ENCODE measurements at places on chromosomes 11 and 22.

GRCh38 chr11:103624708-103625623 lies 411.5 kb upstream of the DDI1 start:
- DNase-seq = no peak

DNA sequence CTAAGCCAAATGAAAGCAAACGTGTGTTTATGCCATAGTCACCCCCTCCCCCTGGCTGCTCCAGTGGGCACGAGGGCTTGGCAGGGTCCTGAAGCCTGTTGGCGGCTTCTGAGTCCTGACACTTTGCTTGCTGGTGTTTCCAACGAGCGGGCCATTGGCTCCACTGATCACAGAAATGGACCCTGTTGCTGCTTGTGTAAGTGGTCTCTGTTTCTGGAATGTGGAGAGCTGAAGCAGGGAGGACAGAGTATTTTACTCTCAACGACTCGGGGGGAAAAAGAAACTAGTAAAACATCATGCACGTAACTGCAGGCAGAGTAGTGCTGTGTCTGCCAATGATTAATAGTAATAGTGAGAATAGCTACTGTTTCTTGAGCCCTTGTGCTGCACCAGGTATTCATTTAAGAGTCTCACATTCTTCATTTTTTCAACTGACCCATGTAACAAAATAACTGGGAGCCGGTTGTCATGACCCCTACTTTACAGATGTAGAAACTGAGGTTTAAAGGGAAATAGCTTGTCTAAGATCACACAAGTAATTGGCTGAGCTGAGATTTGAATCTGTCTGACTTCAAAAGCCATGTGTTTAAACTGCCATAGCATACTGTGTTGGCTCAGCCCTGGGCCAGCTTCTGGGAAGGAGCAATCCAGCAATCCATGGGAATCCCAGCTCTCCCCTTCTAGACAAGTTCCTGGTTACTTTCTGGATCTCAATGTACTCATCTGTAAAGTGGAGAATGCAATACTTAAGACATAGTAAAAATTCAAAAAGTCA lies 526.7 kb downstream of the INSC start:
- no peak for DNase-seq

- DNase-seq = no peak
Observed at GRCh38 chr11:115334932-115335788, 169.1 kb downstream of the CADM1 start.

GRCh38 chr11:123080015-123080414 lies 18.1 kb upstream of the HSPA8 start:
- no peak for DNase-seq

DNA sequence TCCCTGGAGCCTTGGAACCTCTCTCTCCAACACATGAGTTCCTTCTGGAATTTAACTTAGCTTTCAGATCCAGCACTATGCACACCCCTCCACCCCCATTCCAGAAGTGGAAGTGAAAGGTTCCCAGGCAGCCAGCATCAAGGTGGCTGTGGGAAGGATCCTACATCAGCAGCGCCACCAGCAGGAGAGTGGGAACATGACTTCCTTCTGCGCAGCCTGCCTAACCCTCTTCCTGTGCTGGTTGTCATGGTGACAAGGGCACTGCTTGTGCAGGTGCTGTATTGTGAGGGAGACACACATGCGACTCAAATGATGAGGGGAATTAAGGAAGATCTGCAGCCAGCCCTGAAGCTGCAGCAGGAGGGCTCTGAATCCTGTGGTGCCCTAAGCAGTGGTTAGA lies 904.5 kb upstream of the API5 start:
- no peak for DNase-seq

DNA sequence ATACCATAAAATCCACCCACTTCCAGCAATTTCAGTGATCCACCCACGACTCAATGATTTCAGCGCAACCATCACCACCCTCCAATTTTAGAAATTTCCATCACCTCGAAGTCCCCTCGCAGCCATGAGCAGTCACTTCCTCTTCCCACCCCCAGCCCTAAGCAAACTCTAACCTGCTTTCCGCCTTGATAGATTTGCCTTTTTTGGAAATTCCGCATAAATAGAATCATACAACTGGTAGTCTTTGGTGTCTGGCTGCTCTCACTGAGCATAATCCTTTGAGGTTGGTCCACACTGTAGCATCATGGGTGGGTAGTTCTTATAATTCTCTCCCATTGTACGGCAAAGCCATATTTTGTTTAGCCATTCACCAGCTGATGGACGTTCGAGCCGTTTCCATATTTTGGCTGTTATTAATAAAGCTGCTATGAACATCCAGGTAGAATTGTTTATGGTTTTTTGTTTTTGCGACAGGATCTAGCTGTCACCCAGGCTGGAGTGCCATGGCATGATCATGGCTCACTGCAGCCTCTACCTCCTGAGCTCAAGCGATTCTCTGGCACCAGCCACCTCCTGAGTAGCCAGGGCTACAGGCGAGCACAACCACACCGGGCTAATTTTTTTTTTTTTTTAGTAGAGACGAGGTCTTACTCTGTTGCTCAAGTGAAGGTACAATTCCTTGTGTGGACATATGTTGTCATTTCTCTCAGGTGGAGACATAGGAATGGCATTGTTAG lies 16.0 kb downstream of the PIM3 start:
- DNase-seq = peak; percentile 37

GRCh38 chr11:134254433-134255183 lies 1.2 kb downstream of the ACAD8 start:
- DNase-seq = no peak

DNA sequence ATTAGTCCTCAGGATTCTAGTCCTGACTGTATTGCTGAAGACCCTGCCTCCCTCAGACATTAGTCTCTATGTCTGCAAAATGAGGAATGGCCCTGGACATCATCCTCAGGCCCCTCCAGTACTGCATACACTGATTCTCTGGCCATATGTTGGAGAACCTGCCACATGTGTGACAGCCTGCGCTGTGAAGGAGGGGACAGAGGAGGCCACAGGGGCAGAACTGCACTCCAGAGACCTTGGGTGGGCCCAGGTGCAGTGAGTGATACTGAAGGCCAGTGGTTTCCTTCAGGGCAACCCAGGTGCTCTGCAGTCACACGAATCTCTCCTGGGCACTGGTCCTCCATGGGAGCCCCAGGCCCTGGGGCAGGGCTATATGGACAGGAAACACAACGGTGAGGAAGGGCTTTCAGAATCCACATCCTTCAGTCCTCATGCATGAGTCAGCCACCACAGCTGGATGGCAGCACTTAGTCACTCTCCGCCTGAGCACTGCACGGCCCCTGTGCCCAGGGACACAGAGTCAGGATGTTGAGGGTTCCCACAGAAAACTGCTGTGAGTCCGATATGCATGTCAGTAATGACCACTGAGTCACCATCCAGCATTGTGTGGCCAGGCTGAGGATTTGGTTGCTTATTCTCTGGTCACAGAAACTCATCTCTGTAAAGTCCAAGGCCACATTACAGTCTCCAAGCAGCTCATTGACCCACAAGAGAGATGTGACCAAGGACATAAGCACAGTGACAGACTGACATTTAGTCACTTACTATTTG lies 39.7 kb downstream of the ME3 start:
- DNase-seq = no peak

DNA sequence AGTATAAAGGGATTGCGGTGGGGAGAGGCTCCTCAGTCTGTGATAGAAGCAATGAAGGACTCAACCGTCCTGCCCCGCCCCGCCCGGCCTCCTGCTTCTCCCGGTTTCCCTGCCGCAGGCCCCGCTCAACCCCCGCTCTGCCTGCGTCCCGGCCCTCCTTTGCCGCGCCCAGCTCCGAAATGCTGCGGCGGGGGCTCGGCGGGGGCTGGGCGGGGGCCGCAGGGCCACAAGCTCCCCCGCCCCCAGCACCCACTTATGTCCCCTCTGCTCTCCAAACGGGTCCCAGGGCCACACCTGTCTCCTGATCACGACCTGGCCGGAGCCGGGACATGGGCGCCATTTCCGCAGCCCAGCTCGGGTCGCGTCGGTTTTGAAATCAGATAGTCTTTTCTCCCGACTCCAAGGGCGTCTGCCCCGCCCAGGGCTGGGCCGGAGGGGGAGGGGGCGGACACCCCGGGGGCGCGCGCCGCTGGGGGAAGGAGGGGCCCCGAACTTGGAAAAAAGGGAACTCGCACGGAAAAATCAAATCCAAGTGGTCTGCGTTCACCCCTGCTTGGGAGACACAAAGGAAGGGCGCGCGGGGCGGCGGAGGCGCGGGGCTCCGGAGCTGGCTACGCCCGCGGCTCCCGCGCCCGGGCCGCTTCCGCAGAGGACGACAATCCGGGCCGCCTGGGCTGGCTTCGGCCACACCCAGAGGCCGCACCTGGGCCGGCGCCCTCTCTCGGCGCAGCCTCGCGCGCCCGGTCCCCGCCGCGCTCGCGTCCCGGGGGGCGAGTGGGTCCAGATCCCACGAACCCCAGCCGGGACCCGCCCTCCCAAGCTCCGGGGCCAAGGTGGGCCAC lies 70.6 kb upstream of the EP300 start:
- DNase-seq = peak; percentile 13

DNA sequence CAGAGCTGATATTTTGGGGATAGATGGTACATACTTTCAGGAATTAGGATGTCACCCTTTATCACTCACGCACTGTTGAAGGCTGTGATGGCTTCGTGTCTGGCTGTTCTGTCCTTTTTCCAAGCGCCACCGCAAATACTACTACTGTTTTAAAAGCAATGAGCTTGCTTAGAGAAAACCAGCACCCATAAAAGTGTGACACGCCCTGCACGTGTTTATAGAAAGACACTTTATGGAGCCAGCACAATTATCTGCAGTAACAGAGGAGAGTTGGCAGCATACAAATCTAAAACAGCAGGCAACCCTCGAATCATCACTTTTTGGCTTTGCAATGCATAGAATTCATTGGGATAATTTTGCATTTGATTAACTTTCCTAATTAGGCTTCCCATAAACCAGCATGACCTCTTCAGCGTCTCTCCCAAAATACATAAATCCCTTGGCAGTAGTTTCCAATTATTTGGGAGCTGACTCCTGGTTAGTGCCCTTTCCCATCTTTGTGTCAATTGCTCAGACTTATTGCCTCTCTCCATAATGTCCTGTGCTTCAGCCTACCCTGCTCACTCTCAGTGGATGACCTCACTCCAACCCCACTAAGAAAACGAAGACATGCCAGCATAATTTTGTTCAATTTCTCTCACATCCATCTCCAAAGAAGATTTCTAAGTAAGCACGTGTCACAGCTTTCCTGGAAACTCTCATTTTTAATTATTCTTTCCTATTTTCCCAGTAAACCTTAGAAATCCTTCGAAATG lies 118.7 kb upstream of the LARGE1 start:
- no peak for DNase-seq

- no peak for DNase-seq
Observed at GRCh38 chr11:69746752-69747742, 28.1 kb downstream of the FGF4 start.

DNA sequence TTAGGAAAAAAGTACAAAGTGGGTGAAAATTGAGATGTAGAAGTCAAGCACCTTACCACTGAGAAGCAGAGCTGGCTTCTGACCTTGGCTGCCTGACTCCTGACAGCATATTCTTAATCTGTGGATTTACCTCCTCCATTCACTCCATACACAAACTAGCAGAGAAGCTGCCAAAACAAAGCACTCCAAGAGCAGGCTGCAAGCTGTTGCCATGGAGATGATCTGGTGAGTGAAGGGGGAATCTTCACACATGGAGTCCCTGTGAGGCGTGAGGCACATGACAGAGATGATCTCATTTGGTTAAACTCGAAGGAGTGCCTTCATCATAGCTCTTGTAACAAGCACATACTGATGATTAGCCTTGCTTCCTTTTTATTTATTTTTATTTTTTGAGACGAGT lies 16.1 kb downstream of the COMMD9 start:
- DNase-seq = no peak

DNA sequence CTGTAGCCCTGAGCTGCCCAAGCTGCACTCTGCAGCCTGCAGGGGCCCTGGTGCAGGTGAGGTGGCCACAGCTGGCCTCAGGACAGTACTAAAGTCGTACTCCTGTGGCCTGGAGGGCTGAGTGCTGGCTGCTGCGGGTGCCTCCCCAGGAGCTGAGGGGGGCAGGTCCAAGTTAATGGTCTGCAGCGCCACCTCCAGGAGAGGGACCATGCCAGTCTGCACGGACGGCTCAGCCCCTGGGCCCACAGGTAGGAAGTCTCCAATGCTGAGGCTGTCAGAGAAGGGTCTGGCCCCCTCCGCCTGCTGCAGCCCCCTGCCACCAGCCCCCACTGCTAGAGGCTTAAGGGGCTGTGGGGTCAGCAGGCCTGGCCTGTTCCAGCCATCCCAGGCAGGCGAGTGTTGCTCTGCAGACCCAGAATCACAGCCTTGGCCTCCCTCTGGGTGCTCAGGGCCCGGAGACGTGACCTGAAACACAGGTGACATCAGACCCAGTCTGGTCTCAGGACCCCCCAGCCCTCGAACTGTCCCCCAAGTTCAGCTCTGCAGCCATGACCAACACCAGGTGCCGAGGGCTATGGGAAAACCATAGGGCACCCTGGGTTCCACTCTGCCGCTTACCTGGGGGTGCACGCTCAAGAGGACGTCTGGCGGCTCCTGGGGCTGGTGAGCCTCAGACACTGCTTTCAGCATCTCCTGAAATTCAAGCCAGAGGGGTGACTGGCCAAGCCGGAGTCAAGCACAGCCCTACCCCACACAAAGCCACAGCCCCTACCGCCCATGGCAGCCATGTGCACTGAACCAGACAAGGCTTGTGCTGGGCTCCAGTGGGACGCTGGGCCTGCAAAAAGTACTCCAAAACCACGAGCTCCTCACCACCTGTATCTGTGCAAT lies 20.8 kb downstream of the SELENOO start:
- no peak for DNase-seq

DNA sequence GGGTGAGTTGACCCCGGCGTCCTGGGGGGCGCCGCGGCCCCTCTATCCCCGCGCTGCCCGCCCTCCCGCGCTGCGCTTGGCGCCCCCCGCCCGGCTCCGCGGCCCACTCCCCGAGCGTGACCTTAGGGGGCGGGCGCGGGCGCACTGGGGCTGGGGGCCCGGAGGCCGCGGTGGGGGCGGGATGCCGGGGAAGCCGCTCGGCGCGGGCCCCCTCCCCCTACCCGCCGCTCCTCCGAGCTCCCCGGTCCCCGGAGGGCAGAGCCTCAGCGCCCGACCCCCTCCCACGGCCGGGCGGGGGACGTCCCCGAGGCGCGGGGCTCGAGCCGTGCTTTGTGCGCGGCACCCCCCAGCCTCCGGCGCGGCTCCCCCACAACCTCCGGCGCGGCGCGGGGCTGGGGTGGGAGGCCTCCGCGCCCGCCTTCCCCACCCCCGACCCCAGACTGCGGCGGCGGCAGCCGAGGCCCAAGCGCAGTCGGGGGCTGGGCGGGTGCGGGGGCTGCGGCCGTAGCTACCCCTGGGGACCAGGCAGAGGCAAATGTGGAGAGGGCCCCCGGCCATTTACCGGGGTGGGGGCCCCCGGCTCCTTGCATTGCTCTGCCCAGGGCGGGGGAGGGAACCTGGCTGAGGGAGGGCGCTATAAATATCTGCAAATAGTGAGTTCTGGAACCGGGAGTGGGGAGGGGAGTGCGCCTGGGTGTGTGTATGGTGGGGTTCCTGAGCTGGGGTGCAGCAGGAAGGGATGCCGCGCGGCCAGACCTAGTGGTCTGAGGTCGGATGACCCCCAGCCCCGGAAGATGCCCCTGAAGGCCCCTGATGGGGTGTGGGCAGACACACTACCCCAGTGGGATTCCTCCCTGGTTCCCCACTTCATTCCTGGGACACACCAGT lies 988 bp downstream of the MGAT3 start:
- DNase-seq = no peak

GRCh38 chr22:43749473-43749872 lies 62.6 kb downstream of the EFCAB6 start:
- no peak for DNase-seq

- no peak for DNase-seq
Observed at GRCh38 chr11:31870609-31871309, 59.6 kb upstream of the PAX6 start.

- no peak for DNase-seq
Observed at GRCh38 chr11:64396079-64396591, 37.2 kb downstream of the RPS6KA4 start.

- DNase-seq = no peak
Observed at GRCh38 chr11:35318977-35319925, 100.1 kb downstream of the SLC1A2 start.

Measured in activated CD4-positive, CD25-positive, alpha-beta regulatory T cell treated with anti-CD3 and anti-CD28 coated beads, Interleukin-2, amount 50 U/mL, for 16 hours (primary cell).